Aortic smooth muscle cell (primary cell): ENCODE measurements at places on chromosomes 7 and 10. TPM values are rescaled to one million over a fixed set of nuclear protein-coding genes. Genes with fewer than 3 reads are reported as not detected.

The MRLN gene
- total RNA-seq, result 0.12 TPM in 1 of 2 replicates, not detected in the other

The SRRM3 gene
- under 0.01 TPM in 1 of 2 replicates, not detected in the other for total RNA-seq

The VKORC1L1 gene
- 13.0 and 13.7 TPM in 2 replicates for total RNA-seq

The SMNDC1 gene
- total RNA-seq, result 5.7 and 9.8 TPM in 2 replicates

The KIAA1217 gene
- total RNA-seq, result 1.6 and 5.2 TPM in 2 replicates

The HKDC1 gene
- total RNA-seq, result 1.4 and 1.7 TPM in 2 replicates

The ASB13 gene
- total RNA-seq, result 9.2 and 9.8 TPM in 2 replicates

The SFTPA1 gene
- not detected in 2 replicates for total RNA-seq

The FKBP9 gene
- total RNA-seq, result 318 and 351 TPM in 2 replicates

The GIMAP4 gene
- 0.13 and 0.81 TPM in 2 replicates for total RNA-seq

The OR2A2 gene
- not detected in 2 replicates for total RNA-seq

The COA1 gene
- 35.4 and 35.8 TPM in 2 replicates for total RNA-seq

The ADCYAP1R1 gene
- total RNA-seq, result under 0.01 and 0.13 TPM in 2 replicates

The WEE2 gene
- total RNA-seq, result not detected in 2 replicates

The OR2A42 gene
- 0.06 TPM in 1 of 2 replicates, not detected in the other for total RNA-seq

The CYP2C19 gene
- total RNA-seq, result not detected in 2 replicates

The GOLGA7B gene
- total RNA-seq, result 0.06 TPM in 1 of 2 replicates, not detected in the other

The KLF14 gene
- total RNA-seq, result not detected in 2 replicates

The STOX1 gene
- total RNA-seq, result under 0.01 and 0.06 TPM in 2 replicates

The CARD11 gene
- total RNA-seq, result 0.13 TPM in 1 of 2 replicates, not detected in the other

The BTBD16 gene
- total RNA-seq, result 0.31 and 0.40 TPM in 2 replicates

The ASZ1 gene
- not detected in 2 replicates for total RNA-seq

The STK31 gene
- total RNA-seq, result not detected in 2 replicates

The HOXA4 gene
- total RNA-seq, result 0.12 and 0.13 TPM in 2 replicates

The OPALIN gene
- not detected in 2 replicates for total RNA-seq

The PPP1R17 gene
- total RNA-seq, result not detected in 2 replicates

The TAS2R3 gene
- 0.92 and 1.5 TPM in 2 replicates for total RNA-seq

The TMEM130 gene
- 0.25 and 0.40 TPM in 2 replicates for total RNA-seq

The HGF gene
- total RNA-seq, result 792 and 854 TPM in 2 replicates

The TMEM139 gene
- total RNA-seq, result not detected in 2 replicates

The CALHM1 gene
- total RNA-seq, result not detected in 2 replicates

The ADAM12 gene
- total RNA-seq, result 13.6 and 13.7 TPM in 2 replicates

The INSIG1 gene
- total RNA-seq, result 88.8 and 132 TPM in 2 replicates

The NACAD gene
- total RNA-seq, result 0.53 and 0.75 TPM in 2 replicates

The PITRM1 gene
- 128 and 137 TPM in 2 replicates for total RNA-seq

The FAM24B gene
- 2.9 and 3.7 TPM in 2 replicates for total RNA-seq

The SEPHS1 gene
- 27.9 and 43.1 TPM in 2 replicates for total RNA-seq

The KIF11 gene
- 15.9 and 21.5 TPM in 2 replicates for total RNA-seq

The PSD gene
- 0.12 and 0.26 TPM in 2 replicates for total RNA-seq

The NYAP1 gene
- total RNA-seq, result 0.13 and 0.19 TPM in 2 replicates

The PDAP1 gene
- 45.3 and 47.7 TPM in 2 replicates for total RNA-seq

The CADPS2 gene
- total RNA-seq, result 21.7 TPM in 2 replicates

The PAX4 gene
- not detected in 2 replicates for total RNA-seq

The EZH2 gene
- 7.5 and 14.1 TPM in 2 replicates for total RNA-seq

The C10orf62 gene
- total RNA-seq, result 0.12 and 0.13 TPM in 2 replicates

The GRID1 gene
- 0.06 TPM in 1 of 2 replicates, not detected in the other for total RNA-seq
